ENCODE measurements at places on chromosomes 16 and 17.

DNA sequence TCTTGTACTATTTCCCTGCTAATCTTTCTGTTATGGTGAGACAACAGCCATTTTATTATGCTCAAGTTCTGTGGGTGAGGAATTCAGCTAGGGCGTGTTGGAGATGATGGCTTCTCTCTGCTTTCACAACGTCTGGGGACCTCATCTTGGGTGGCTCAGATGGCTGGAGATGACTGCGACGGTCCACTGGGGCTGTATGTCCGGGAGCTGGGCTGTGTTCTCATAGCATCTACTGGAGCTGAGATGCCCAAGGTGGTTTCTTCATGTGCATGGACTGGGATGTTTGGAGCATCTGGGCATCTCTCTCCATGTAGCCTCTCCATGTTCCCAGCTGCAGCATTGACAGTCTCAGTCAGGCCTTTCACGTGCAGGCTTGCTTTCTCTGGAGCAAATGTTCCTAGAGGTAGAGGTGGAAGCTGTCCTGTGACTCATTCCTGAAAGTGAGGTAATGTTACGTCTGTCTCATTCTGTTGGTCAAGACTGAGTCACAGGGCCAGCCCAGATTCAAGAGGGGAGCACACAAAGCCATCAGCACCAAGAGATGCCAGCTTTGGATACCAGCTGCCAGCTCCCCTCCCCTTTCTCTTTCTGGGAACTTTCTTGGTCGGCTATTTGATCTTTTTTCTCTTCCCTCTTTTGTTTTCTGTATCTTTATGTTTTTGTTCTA is 96.2 kb downstream of the RAP1GAP2 start:
- no peak for DNase-seq

DNA sequence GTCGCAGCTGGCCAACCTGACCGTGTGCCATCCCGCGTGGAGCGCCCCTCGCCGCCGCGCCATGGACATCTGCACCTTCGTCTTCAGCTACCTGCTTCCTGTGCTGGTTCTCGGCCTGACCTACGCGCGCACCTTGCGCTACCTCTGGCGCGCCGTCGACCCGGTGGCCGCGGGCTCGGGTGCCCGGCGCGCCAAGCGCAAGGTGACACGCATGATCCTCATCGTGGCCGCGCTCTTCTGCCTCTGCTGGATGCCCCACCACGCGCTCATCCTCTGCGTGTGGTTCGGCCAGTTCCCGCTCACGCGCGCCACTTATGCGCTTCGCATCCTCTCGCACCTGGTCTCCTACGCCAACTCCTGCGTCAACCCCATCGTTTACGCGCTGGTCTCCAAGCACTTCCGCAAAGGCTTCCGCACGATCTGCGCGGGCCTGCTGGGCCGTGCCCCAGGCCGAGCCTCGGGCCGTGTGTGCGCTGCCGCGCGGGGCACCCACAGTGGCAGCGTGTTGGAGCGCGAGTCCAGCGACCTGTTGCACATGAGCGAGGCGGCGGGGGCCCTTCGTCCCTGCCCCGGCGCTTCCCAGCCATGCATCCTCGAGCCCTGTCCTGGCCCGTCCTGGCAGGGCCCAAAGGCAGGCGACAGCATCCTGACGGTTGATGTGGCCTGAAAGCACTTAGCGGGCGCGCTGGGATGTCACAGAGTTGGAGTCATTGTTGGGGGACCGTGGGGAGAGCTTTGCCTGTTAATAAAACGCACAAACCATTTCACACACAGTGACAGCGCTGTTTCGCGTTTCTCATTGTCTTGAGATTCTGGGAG is 2.0 kb upstream of the ZACN start:
- peak; percentile 63 for DNase-seq

DNA sequence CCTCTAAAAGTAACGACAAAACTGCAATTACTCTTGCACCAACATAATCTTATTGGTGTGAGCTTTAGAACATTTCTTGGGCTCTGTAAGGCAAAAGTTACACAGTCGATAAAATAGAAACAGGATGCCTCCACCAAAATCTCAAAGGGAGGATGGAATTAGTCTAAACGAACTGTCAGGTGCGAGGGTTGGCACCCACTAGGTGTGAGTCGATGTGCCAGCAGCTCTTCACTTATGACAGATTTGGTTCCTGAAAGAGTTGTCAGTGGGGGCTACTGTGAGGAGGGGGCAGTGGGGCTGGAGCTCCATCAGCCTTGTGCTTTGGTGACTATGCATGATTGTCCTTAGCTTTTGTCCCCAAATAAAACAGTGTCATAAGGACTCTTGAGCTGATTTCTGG is 422.9 kb downstream of the TMEM114 start:
- no peak for DNase-seq

DNA sequence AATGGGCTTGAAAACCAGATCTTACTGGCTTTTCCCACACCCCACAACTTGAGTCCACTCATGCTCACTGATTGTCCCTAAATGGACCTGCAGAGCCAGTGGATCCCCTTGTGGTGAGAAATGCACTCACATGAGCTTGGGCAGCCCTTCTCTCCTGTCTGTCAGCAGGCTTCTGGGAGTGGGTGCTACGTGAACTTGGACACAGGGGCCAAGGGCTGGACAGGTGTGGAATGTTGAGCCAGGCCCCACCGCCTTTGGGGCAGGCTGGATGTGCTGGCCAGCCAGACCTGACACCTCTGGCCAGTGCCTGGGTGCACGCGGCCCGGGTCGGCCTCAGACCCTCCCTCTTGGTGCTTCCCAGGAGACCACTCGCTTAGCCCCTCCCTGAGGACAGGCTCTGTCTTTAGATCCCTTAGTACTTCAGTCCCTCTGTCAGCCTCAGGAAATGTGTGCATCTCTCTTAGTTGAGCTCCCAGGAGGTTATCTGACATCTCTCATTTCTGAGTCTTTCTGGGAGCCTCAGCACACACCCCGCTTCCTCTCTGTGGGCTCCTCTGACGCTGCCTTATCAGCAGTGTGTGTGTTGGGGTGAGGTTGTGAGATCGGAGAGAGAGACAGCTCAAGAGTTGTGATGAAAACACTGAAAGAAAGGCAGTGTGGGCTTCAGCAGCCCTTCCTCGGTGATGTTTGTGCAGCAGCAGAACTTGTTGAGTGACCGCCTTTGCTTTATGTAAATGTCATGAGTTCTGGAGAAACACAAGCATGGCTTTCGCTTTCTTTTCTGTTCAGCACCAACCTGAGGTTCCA is 117.0 kb downstream of the RAB11FIP4 start:
- peak; percentile 55 for DNase-seq

- no peak for DNase-seq
Observed at GRCh38 chr16:57062329-57062728, 30.1 kb upstream of the CPNE2 start.

DNA sequence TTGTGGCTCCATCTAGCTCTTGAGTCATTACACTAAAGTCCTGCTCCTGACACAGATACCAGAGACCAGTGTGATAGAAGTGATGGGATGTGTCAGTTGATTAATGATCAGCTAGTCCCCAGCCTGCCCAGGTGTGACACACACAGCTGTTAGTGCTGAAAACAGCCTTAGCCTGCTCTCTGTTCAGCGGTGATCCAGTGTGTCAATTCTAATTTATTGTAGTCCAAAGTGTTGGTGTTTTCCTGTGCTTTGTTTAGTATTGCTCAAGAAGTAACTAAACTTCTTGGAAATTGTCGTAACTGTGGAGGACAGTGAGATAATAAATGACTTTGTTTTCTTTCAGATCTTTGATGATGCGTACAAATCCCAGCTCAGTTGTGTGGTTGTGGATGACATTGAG is 92.3 kb downstream of the WNT3 start:
- no peak for DNase-seq

- no peak for DNase-seq
Observed at GRCh38 chr17:10521949-10522348, 3.6 kb upstream of the MYH1 start.

GRCh38 chr17:45073414-45074070 is 12.4 kb downstream of the NMT1 start:
- no peak for DNase-seq

DNA sequence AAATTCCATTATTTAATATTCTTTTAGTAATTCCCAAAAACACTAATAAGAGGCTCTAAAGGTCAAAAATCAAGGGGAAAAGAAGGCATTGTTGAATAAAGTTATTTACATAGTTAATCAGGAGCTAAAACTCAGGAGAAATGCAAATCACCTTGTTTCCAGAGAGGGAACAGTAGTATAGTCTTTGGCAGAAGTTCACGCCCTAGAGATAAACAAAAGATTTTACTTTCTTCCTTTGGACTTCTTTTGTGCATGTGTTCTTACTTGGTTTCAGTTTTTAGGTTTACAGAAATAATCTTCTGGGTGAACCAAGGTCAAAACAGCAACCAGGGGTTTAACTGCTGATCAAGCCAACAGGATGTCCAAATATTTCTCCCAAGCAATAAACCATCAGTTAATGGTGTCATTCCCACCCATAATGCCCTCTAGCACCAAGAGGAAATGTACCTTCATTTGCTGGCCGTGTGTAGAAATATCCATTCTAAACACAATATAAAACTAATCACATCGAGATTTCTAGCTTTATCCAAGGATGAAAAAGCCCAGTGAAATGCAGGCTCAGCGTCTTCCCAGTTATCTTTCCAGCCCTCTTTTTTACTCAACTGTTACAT is 518.8 kb upstream of the SOX9 start:
- no peak for DNase-seq

- no peak for DNase-seq
Observed at GRCh38 chr17:60355663-60356594, 36.0 kb downstream of the USP32 start.

- no peak for DNase-seq
Observed at GRCh38 chr16:63612462-63613227, 1509.2 kb downstream of the CDH11 start.

DNA sequence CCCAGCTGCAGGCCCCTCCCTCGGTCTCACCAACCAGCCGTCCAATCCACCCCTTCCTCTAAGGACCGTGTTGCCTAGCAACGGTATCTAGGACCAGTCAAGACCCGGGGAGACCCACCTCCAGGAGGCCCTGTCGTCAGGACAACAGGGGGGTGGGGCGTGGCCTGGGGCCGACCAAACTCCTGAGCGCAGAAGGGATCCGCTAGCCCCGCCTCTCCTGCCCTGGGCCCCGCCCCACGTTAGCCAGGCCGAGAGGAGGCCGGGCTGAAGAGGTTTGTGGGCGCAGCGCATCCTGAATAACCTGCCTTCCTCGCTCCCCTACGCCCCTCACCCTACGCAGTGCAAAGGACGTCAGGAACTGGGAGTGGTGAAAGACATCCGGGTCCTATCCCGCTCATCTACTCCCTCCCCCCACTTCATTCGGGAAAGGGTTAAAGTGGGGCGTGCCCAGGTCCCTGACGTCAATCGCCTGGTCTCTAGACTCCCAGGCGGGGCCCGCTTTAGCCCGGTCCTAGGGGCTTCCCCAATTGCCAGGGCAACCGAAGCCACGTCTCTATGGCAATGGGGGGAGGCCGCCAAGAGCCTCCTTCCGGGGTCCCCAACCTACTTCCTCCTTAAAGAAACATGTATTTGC is 14.7 kb downstream of the DLG4 start:
- DNase-seq: peak; percentile 97

DNA sequence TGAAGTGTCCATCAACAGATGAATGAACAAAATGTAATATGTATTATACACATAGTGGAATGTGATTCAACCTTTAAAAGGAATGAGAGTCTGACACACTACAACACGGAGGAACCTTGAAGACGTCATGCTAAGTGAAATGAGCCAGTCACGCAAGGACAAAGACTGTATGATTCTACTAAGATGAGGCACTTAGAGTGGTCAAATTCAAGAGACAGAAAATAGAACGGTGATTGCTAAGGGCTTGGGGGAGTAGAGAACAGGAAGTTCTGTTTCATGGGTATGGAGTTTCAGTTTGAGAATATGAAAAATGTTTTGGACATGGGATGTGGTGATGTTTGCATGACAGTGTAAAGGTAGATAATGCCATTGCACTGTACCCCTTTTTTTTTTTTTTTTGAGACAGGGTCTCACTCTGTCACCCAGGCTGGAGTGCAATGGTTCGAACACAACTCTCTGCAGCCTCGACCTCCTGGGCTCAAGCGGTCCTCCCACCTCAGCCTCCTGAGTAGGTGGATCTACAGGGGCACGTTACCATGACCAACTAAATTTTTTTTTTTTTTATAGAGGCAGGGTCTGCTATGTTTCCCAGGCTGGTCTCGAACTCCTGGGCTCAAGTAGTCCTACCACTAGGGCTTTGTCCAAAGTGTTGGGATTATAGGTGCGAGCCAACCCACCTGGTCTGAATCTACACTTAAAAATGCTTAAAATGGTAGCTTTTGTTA is 2.9 kb upstream of the CCDC102A start:
- no peak for DNase-seq

DNA sequence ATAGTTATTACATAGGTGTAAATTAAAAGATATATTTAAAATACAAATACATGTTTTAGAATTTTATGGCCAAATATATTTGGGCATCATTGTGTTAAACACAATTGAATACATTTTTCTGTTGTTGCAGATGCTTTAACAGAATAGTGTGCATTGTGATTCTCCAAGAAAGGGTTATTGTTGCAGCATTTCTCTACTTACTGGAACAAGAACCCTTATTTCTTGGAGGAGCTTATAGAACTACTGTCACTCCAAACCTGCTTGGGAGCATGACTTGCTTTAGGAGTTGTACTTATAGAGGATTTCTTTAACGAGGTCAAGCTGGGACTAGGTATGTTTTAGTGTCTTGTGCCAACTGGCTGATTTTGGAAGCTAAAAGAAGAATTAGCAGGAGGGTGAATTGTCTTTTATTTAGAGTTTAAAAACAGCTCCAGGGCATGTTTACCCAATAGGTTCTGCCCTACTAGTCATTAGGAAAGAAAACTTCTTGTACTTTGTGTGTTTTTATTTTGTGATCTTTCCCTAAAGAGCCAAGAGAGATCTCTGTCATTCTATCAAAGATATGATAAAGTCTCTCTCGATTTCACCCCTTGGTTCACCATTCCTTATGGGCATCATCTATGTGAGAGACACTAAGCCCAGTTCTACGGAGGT is 279.8 kb upstream of the SALL1 start:
- DNase-seq: no peak

- no peak for DNase-seq
Observed at GRCh38 chr16:49649013-49649765, 206.7 kb downstream of the ZNF423 start.

DNA sequence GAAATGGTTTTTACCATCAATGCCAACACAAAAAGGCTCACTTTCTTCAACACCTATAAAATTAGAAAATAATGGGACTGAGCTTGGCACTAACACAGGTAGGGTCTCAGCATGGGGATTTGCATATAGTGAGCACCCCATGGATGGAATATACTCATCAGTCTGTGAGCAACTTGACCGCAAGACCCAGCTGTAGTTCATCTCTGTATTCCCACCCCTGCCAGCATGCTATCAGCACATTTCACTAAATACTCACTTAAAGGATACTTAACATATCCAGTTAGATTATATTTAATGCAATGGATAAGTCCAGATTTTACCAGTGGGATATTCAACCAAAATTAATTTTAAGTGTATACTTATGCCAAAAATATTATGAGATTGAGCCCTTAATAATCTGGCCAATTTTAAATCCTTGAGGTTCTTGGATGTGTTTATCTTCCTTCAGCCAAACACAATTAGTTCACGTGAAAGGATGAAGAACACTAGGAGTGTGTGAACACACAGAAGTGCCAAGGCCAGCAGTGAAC is 66.7 kb downstream of the C16orf95 start:
- DNase-seq: no peak

GRCh38 chr16:66205287-66206231 is 160.9 kb upstream of the CDH5 start:
- no peak for DNase-seq
